Progenitor cell of endocrine pancreas (in vitro differentiated cells): ENCODE measurements at places on chromosomes 5 and 9. TPM values are rescaled to one million over a fixed set of nuclear protein-coding genes. Genes with fewer than 3 reads are reported as not detected.
A peak's percentile ranks its signal among the peaks of the same experiment; 100 is the strongest.

The GOLGA1 gene
- 19.4 and 20.9 TPM in 2 replicates for total RNA-seq

The IFNA5 gene
- not detected in 2 replicates for total RNA-seq

The FAM78A gene
- total RNA-seq: 1.9 and 2.0 TPM in 2 replicates

The FAM114A2 gene
- total RNA-seq: 20.0 and 23.6 TPM in 2 replicates

GRCh38 chr9:116327701-116328405 lies 174.3 kb downstream of the PAPPA start:
- no peaks in the 10 kb centered on the region for H3K36me3 ChIP-seq
- no peak overlapping the region for H3K4me3 ChIP-seq
- DNase-seq: no peak
- no peak overlapping the region for H3K27ac ChIP-seq

DNA sequence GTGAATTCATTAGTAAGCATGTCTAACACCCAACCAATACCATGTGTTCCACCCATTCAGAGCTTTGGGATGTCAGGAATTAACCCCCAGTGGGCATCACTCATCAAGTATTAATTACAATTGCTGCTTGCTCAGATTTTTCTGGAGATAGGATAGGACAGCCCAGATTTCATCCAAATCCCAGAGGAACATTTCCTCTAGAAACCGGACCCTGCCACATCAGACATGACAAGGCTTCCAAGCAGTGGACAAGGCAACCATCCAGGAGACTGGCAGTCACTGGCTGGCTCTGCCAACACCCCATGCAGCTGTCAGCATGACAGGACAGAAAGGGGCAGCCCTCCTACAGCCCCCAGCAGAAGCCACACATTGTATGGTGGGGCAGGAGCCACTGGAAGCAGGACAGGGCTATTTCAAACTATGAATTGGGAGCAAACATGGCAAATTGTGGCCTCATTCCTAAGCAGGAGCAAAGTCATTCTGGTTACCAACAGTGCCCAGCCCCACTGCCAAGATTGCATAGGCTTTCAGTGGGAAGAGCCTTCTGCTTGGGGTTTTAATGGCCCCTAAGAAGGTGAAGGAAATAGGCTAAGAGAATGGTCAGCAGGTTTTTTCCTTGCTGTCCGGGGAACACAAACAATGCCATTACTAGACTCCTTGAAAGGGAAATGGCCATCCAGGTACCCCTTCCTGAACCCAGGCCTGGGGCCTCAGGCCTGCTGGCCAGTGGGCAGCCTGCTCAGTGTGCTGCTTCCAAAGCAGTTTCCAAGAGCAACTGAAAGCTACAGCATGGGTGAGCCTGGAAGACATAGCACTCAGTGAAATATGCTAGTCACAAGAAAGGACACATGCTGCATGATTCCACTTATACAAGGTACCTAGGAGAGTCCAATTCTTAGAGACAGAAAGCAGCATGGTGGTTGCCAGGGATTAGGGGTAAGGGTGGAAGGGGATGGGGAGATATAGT lies 294.7 kb upstream of the SLC30A5 start:
- no peak overlapping the region for H3K4me3 ChIP-seq
- no peaks in the 10 kb centered on the region for H3K4me1 ChIP-seq
- peaks cover 12% of the 10 kb centered on the region for H3K27me3 ChIP-seq
- no peak overlapping the region for H3K27ac ChIP-seq
- no peak for DNase-seq
- H3K36me3 ChIP-seq: no peaks in the 10 kb centered on the region

- H3K4me1 ChIP-seq: no peaks in the 10 kb centered on the region
- DNase-seq: no peak
- no peak overlapping the region for H3K4me3 ChIP-seq
- H3K27ac ChIP-seq: no peak overlapping the region
Observed at GRCh38 chr9:9612270-9612669, 1000.5 kb downstream of the PTPRD start.

- H3K27me3 ChIP-seq: no peaks in the 10 kb centered on the region
- peaks cover 6% of the 10 kb centered on the region for H3K4me1 ChIP-seq
- H3K4me3 ChIP-seq: no peak overlapping the region
- H3K36me3 ChIP-seq: no peaks in the 10 kb centered on the region
Observed at GRCh38 chr5:89473196-89473595, 590.2 kb upstream of the MEF2C start.

- H3K4me1 ChIP-seq: no peaks in the 10 kb centered on the region
- DNase-seq: no peak
- peaks cover 13% of the 10 kb centered on the region for H3K36me3 ChIP-seq
- no peak overlapping the region for H3K4me3 ChIP-seq
Observed at GRCh38 chr9:89381308-89381609, 63.0 kb downstream of the SECISBP2 start.

GRCh38 chr5:59716029-59716428 lies 177.5 kb downstream of the PDE4D start:
- H3K36me3 ChIP-seq: peaks cover 2% of the 10 kb centered on the region
- H3K4me3 ChIP-seq: no peak overlapping the region
- DNase-seq: no peak

DNA sequence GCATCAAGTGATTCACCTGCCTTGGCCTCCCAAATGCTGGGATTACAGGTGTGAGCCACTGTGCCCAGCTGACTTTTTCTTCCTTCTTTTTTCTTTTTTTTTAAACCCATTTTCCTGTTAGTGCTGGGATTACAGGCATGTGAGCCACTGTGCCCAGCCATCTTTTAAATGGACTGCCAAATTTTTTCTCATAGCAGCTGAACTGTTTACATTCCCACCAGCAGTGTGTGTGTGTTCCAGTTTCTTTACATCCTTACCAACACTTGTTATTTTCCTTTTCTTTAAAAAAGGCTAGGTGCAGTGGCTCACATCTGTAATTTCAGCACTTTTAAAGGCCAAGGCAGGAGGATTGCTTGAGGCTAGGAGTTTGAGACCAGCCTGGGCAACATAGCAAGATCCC lies 76.9 kb downstream of the UBE2R2 start:
- no peaks in the 10 kb centered on the region for H3K4me1 ChIP-seq
- H3K36me3 ChIP-seq: peaks cover 12% of the 10 kb centered on the region
- H3K27ac ChIP-seq: no peak overlapping the region
- no peak overlapping the region for H3K4me3 ChIP-seq

- no peaks in the 10 kb centered on the region for H3K4me1 ChIP-seq
- H3K27me3 ChIP-seq: no peaks in the 10 kb centered on the region
- DNase-seq: no peak
- H3K36me3 ChIP-seq: peaks cover 5% of the 10 kb centered on the region
- H3K27ac ChIP-seq: no peak overlapping the region
Observed at GRCh38 chr9:127489471-127490115, 38.3 kb downstream of the LRSAM1 start.

- H3K27me3 ChIP-seq: peaks cover 6% of the 10 kb centered on the region
- no peaks in the 10 kb centered on the region for H3K36me3 ChIP-seq
- peak; percentile 5 for DNase-seq
- no peaks in the 10 kb centered on the region for H3K4me1 ChIP-seq
- H3K4me3 ChIP-seq: no peak overlapping the region
Observed at GRCh38 chr5:171720086-171720485, 65.5 kb upstream of the SMIM23 start.

- H3K27me3 ChIP-seq: no peaks in the 10 kb centered on the region
- no peaks in the 10 kb centered on the region for H3K36me3 ChIP-seq
- no peaks in the 10 kb centered on the region for H3K4me1 ChIP-seq
- H3K4me3 ChIP-seq: no peak overlapping the region
Observed at GRCh38 chr5:14628346-14628745, 36.2 kb upstream of the OTULIN start.

- no peak overlapping the region for H3K4me3 ChIP-seq
- H3K27me3 ChIP-seq: no peaks in the 10 kb centered on the region
- H3K27ac ChIP-seq: no peak overlapping the region
- DNase-seq: no peak
- no peaks in the 10 kb centered on the region for H3K36me3 ChIP-seq
Observed at GRCh38 chr5:88845081-88845697, 37.8 kb downstream of the MEF2C start.

DNA sequence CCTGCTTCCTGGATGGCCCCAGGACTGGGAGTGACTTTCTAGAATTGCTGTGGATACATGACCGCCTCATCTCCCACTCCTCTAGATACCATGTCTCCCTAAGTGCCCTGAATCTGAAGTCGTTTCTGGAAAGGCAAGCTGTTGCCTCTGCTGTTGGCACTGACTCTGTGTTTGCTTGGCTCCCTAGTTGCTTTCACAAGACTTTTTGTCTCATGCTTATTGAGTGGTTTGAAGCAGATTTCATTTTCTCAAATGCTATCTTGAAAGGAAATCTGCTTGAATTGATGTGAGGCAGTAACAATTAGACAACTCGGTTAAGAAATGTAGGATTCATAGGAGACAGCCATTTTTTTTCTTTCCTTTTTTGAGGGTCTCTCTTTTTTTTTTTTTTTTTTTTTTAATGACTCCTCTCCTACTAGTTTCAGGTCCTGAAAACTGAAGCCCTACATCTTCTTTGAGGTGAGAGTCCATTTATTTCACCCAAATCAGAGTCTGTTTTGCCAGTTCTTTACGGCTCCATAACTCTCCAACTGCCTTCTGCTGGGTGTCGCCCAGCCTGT lies 65.9 kb downstream of the PRDM6 start:
- H3K27me3 ChIP-seq: peaks cover 33% of the 10 kb centered on the region
- H3K4me3 ChIP-seq: no peak overlapping the region
- no peaks in the 10 kb centered on the region for H3K36me3 ChIP-seq
- DNase-seq: no peak
- H3K27ac ChIP-seq: no peak overlapping the region

- H3K27ac ChIP-seq: no peak overlapping the region
- DNase-seq: no peak
- peaks cover 75% of the 10 kb centered on the region for H3K27me3 ChIP-seq
- no peak overlapping the region for H3K4me3 ChIP-seq
- no peaks in the 10 kb centered on the region for H3K36me3 ChIP-seq
- H3K4me1 ChIP-seq: no peaks in the 10 kb centered on the region
Observed at GRCh38 chr5:172491481-172491880, 37.2 kb upstream of the SH3PXD2B start.
